Stimulated activated CD4-positive, alpha-beta T cell treated with anti-CD3 and anti-CD28 coated beads, TNF-alpha, amount 100 ng/mL, for 24 hours (primary cell): ENCODE measurements at places on chromosomes 3 and 15.

DNA sequence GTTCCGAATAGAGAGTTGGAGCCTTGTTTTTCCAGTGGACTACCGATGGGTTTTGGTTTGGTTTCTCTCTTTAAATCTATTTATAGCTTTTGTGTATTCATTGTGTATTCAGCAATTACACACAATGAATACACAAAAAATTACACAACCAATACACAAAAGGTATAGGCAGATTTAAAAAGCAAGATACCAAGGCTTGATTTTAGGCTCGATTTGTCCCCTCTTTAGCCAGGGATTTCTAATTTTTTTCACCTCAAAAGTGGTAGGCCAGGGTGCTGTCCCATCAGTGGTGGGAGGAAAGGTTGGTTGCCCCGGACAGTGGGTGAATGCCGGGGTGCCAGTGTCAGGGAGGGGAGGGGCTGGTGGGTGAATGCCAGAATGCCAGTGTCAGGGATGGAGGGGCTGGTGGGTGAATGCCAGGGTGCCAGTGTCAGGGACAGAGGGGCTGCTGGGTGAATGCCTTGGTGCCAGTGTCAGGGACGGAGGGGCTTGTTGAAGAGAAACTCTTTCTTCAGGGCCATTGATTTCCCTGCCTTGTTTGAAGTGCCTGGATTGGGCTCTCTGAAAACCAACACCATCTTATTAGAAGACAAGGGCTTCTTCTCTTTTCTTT lies 186.2 kb downstream of the GOLGA6L6 start:
- DNase-seq = no peak

DNA sequence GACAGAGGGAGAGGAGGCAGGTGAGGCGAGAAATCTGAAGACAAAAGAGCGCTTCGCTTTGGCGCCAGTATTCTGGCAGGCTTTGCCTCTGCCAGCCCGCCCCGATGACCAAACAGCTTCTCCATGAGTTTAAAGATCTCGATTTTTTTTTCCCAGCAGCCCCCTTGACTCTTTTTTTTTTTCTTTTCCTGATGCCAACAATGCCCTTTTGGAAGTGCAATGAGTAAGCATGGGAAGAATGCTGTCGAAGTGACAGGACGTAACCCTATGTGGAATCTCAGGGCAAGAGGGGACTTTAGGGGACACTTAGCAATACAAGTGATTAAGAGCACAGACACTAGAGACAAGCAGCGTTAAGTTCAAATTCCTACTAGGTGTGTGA lies 211.7 kb downstream of the FGF12 start:
- DNase-seq = no peak

- DNase-seq = no peak
These were observed 233.9 kb upstream of the GBE1 start for GRCh38 chr3:81995329-81995728.

GRCh38 chr15:98854496-98854895 lies 153.1 kb downstream of the PGPEP1L start:
- no peak for DNase-seq

DNA sequence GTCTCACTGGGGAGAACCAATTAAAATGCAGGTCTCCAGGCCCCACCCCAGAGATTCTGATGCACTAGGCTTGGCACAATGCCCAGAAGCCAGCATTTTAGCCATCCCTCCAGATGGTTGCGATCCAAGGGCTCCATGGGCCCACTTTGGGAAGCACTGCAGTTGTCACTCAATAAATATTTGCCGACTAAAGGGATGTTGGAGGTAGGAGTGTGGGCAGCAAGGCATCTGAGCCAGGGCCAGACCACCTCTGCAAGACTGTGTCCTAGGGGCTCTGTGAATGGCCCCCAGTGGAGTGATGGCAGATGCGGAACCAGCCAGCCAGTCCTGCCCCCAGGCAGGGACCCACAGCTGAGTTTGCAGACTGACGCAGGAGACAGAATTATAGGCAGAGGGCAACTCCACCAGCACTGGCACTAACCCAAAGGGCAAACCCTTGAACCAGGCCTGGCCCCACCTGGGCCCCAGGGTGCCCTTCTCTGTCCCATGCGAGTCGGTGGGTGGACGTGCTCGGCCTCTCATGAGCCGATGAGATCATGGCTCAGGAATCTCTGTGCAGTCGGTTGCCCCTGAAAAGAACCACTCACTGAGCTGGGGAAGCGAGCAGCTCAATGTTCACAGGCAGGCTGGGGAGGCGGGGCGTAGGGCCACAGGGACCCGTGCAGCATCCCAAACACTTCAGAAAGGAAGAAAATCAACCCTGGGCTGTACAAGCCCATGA lies 49.7 kb downstream of the SEMA5B start:
- no peak for DNase-seq

GRCh38 chr3:14223595-14223994 lies 45.0 kb downstream of the LSM3 start:
- no peak for DNase-seq

DNA sequence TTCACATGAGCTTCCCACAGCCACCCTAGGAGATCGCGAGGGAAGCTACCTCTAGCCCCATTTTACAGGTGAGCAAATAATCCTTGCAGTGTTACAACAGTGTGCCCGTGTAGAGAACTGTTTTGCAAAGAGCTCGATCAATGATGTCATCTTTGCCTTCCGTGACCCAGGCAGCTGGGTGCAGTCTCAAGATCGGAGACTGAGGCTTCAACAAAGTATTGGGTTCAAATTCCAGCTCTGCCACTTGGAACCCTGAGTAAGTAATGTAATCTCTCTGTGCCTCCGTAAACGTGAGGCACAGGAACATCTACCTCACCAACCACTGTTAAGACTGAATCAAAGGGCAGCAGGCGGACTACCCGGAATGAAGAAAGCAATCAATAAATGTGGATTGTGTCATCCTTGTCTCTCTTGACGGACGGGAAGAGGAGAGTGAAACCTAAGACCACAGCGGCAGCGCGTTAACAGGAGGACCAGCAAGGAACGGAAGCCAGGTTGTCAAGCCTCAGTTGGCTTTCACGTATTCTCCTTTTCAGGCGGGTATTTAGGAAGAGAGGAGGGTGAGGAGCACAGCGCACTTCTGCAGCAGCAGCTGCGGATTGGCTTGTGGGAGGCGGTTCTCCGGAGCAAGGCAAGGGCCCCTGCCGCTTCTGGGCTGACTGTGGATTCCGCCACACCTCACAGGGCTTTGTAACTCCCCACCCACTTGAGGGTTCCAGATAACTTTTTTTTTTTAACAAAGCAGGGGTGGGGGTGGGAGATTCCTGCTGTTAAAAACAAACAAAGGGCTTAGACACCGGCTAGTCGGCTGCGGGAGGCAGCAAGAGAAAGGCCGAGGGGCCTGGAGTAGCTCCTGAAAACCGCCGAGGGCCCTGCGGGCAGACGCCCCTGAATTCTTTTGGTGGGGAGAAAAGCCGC lies 1.5 kb upstream of the SMAD3 start:
- no peak for DNase-seq

GRCh38 chr3:54932606-54933005 lies 4.7 kb upstream of the LRTM1 start:
- no peak for DNase-seq

DNA sequence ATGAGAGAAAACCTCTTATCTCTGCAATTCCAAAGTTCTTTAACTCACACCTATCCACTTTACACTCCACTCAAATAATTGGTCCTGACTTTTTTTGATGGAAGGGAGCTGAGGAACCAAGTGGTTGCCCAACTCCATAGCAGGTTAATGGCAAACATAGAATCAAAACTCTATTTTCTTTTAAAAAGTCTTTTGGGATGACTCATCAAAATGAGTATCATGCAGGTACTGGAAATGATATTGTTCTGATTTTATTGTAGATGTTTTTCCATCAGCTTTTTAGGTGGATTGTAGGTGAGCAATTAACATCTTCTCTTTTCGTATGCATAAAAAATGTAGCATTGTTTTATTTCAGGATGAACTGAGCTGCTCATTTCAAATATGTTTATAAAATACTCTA lies 239.5 kb downstream of the SATB1 start:
- DNase-seq = no peak

DNA sequence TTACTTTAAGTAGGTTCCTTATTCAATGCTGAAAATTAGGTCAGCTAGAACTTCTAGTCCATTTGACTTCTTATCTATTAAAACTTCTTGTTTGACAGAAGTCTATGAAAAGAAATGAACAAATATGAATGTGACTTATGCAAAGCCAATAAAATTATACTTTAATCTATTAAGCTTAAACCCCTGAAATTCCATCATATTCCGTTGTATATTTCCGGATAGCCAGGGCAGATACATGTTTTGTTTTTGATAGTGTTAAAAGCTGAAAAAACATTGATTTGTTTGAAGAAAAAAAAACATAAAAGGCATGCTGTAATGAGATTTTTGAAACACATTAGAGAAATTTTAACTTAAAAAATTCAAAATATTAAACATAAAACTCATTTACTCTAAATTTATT lies 667.2 kb upstream of the NAALADL2 start:
- no peak for DNase-seq

- no peak for DNase-seq
These were observed 332.2 kb upstream of the GBE1 start for GRCh38 chr3:82093641-82094040.

DNA sequence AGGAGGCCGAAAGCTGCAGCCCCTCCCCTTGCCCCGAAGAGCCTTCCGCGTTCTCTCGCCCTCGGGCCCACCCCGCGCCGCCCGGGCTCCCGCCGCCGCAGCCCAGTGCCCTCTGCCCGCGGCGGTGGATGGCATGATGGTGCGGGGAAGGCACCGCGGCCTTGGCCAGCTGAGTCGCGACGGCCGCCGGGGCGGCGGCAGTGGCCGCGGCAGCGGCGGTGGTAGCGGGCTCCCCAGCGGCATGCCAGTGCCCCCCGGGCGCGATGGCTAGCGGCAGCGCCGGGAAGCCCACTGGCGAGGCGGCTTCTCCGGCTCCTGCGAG lies 1.2 kb downstream of the TLNRD1 start:
- DNase-seq = no peak

GRCh38 chr15:76799760-76800159 lies 105.4 kb downstream of the SCAPER start:
- no peak for DNase-seq

DNA sequence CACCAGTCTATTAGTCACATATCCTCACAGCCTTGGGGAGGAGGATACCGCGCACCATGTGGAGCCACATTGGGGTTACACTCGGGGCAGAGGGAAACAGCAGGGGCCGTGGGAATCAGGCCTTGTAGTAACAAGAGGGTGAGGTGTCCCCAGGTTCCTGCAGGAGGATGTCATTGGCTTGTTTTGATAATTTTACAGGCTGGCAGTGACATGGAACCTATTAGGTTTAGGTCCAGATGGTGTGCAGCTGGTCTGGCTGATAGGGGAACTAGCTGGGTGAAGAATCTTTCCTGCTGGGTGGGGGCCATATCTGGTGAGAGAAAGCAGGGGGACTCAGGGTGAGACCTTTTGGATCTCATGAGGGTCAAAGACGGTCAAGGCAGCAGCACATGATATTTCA lies 9.8 kb upstream of the MEF2A start:
- no peak for DNase-seq

DNA sequence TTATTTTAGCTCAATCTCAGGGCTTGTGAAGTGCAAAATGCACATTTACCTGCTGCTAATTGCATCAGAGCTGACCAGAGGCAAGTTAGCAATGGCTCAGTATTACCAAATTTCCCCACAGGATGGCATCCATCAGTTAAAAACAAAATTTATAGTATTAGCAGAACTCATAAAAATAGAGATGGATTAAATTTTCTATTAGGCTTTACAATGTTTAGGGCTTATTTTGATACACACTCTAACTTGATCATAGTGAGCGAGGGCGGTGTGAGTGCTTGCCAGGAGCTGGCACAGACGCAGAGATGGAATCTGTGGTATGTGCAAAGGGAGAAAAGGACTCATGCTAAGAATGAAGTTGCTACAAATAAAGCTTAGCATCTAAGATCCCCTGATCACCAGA lies 241.0 kb downstream of the NSUN3 start:
- DNase-seq = no peak

- no peak for DNase-seq
These were observed 1030.9 kb downstream of the ROBO1 start for GRCh38 chr3:78736863-78737262.
